ENCODE measurements at places on chromosomes 16 and 17. TPM values are rescaled to one million over a fixed set of nuclear protein-coding genes. Genes with fewer than 3 reads are reported as not detected.

Gene ASPHD1
- total RNA-seq, result 28.5 TPM

Gene ZNF594
- 9.1 TPM for total RNA-seq

Gene MYO1C
- 85.0 TPM for total RNA-seq

Gene C1QTNF1
- not detected for total RNA-seq

Gene CTF1
- total RNA-seq, result 2.1 TPM

Gene WIPF2
- total RNA-seq, result 9.7 TPM

Gene TRPV3
- 0.61 TPM for total RNA-seq

Gene KCNJ2
- 72.6 TPM for total RNA-seq

Gene KRTAP9-2
- total RNA-seq, result not detected

Gene RAI1
- 13.8 TPM for total RNA-seq

Gene C16orf89
- not detected for total RNA-seq

Gene MT1B
- not detected for total RNA-seq

Gene ARL5C
- not detected for total RNA-seq

Gene NOG
- total RNA-seq, result 2.3 TPM

Gene TP53TG3F
- not detected for total RNA-seq

Gene GLIS2
- total RNA-seq, result 0.80 TPM

Gene RPS15A
- 1,175 TPM for total RNA-seq

Gene ABCC11
- total RNA-seq, result 0.12 TPM

Gene C1QTNF8
- 2.6 TPM for total RNA-seq
